ENCODE measurements at places on chromosomes 7 and 10. TPM values are rescaled to one million over a fixed set of nuclear protein-coding genes. Genes with fewer than 3 reads are reported as not detected.

GRCh38 chr10:118520116-118520742, 75.2 kb downstream of the PRLHR start:
- no peak for DNase-seq
- no peaks in the 10 kb centered on the region for H3K4me1 ChIP-seq
- H3K27ac ChIP-seq, result no peak overlapping the region
- H3K27me3 ChIP-seq, result no peaks in the 10 kb centered on the region
- no peaks in the 10 kb centered on the region for H3K36me3 ChIP-seq

- no peaks in the 10 kb centered on the region for H3K4me1 ChIP-seq
- DNase-seq, result no peak
- no peak overlapping the region for H3K27ac ChIP-seq
- H3K36me3 ChIP-seq, result no peaks in the 10 kb centered on the region
- H3K27me3 ChIP-seq, result no peaks in the 10 kb centered on the region
These were observed 37.1 kb upstream of the DKK1 start for GRCh38 chr10:52276986-52277385.

- H3K27me3 ChIP-seq, result no peaks in the 10 kb centered on the region
- no peak overlapping the region for H3K4me3 ChIP-seq
- no peaks in the 10 kb centered on the region for H3K4me1 ChIP-seq
- H3K27ac ChIP-seq, result no peak overlapping the region
- DNase-seq, result no peak
These were observed 218.4 kb upstream of the SEMA3D start for GRCh38 chr7:85405016-85405902.

DNA sequence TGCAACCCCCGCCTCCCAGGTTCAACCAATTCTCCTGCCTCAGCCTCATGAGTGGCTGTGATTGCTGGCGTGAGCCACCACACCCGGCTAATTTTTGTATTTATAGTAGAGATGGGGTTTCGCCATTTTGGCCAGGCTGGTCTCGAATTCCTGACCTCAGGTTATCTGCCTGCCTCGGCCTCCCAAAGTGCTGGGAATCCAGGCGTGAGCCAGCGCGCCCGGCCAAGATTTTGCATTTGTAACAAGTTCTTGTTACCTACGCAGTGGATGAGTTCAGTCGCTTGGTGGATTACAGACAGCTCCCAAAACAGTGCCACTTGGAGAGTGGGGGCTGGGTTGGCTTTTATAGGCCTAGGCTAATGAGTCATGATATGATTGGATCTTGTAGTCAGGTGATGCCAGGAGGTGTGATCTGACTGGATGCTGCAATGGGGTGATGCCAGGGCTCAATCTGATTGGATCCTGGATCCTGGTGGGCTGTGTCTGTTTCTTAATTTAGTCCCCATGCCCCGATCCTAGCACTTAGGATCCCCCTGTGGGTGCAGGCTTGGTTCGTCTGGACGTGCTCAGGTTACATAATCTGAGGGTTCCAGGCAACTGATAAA, 20.3 kb downstream of the SBDS start:
- H3K27me3 ChIP-seq, result no peaks in the 10 kb centered on the region
- no peaks in the 10 kb centered on the region for H3K36me3 ChIP-seq
- DNase-seq, result no peak
- no peaks in the 10 kb centered on the region for H3K4me1 ChIP-seq
- H3K27ac ChIP-seq, result no peak overlapping the region

- no peak for DNase-seq
- H3K27ac ChIP-seq, result no peak overlapping the region
- H3K27me3 ChIP-seq, result no peaks in the 10 kb centered on the region
- H3K4me1 ChIP-seq, result peaks cover 13% of the 10 kb centered on the region
These were observed 213.4 kb downstream of the USP6NL start for GRCh38 chr10:11397980-11398580.

GRCh38 chr10:62149621-62150020, 119.0 kb downstream of the RTKN2 start:
- no peak overlapping the region for H3K4me3 ChIP-seq
- H3K27me3 ChIP-seq, result no peaks in the 10 kb centered on the region
- H3K36me3 ChIP-seq, result no peaks in the 10 kb centered on the region
- no peak for DNase-seq
- no peak overlapping the region for H3K27ac ChIP-seq

DNA sequence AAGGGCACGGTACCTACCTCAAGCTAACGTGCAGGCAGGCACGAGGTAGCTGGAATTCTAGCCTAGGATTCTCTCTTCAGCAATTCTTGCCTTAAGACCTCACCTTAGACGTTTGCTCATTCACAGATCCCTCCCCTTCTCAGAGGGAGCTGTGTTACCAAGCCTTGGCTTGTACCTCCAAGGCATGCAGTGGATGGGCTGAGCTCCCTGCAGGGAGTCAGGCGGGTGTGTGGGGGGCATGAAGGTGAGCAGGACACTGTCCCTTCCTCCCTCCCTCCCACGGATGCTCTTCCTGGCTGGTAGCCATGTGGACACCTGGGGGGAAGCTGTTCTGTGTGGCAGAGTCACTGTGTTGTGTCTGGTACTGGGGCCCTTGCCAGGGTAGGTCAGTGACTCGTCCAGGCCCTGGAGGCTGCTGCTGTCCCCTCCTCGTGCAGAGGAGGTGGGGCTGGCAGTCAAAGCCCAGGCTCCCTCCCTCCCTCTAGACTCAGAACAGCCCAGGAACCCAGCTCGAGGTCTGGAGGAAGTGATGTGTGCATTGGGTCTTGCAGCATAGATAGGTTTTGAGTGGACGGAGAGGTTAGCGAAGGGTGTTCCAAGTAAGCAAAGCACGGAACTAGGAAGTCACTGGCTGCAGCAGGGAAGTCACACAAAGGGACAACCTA, 222.2 kb upstream of the SH2B2 start:
- no peak for DNase-seq
- H3K27me3 ChIP-seq, result no peaks in the 10 kb centered on the region
- H3K27ac ChIP-seq, result no peak overlapping the region
- peaks cover 7% of the 10 kb centered on the region for H3K4me1 ChIP-seq
- H3K36me3 ChIP-seq, result no peaks in the 10 kb centered on the region
- no peak overlapping the region for H3K4me3 ChIP-seq

- no peak overlapping the region for H3K4me3 ChIP-seq
- DNase-seq, result no peak
- peaks cover 12% of the 10 kb centered on the region for H3K4me1 ChIP-seq
- H3K27me3 ChIP-seq, result no peaks in the 10 kb centered on the region
These were observed 145.6 kb downstream of the ADAM12 start for GRCh38 chr10:126242397-126243260.

- DNase-seq, result no peak
- H3K27me3 ChIP-seq, result no peaks in the 10 kb centered on the region
- H3K4me3 ChIP-seq, result peak overlapping the region; percentile 65
- no peaks in the 10 kb centered on the region for H3K36me3 ChIP-seq
- no peak overlapping the region for H3K27ac ChIP-seq
- peaks cover 6% of the 10 kb centered on the region for H3K4me1 ChIP-seq
These were observed 951 bp downstream of the ZNF25 start for GRCh38 chr10:37975401-37975991.

DNA sequence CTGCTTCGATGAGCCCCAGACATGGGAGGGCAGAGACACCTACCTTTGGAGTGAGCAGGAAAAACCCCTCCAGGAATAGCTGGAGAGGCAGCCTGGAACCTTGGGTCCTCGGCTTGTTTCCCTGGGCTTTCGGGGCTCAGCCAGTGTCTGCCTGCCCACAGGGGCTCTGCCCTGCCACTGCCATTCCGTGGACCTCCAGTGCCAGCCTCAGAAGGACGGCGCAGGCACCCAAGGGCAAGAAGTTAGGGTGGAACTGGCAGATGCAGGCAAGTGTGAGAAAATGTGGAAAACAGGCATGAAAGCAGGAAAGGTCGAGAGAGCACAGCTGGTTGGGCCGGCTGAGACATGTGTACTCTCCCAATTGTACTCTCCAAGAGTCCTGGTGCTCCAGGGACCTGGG, 281.5 kb downstream of the GRID1 start:
- H3K27ac ChIP-seq, result no peak overlapping the region
- no peaks in the 10 kb centered on the region for H3K36me3 ChIP-seq
- H3K4me1 ChIP-seq, result no peaks in the 10 kb centered on the region
- DNase-seq, result no peak
- no peaks in the 10 kb centered on the region for H3K27me3 ChIP-seq
- no peak overlapping the region for H3K4me3 ChIP-seq

CPA1 gene
- total RNA-seq, result not detected

PILRA gene
- total RNA-seq, result 0.68 TPM

SYT15B gene
- not detected for total RNA-seq

NOC3L gene
- total RNA-seq, result 31.0 TPM

GBX1 gene
- total RNA-seq, result not detected

TUBGCP2 gene
- total RNA-seq, result 54.8 TPM

ANKRD1 gene
- 0.09 TPM for total RNA-seq
